ENCODE measurements at places on chromosomes 7 and 10. TPM values are rescaled to one million over a fixed set of nuclear protein-coding genes. Genes with fewer than 3 reads are reported as not detected.

Gene DUSP5
- total RNA-seq = 62.2 TPM

Gene GTF2IRD1
- total RNA-seq = 52.2 TPM

Gene CALML5
- total RNA-seq = not detected

Gene ASL
- 147 TPM for total RNA-seq

Gene CPA1
- total RNA-seq = not detected

DNA sequence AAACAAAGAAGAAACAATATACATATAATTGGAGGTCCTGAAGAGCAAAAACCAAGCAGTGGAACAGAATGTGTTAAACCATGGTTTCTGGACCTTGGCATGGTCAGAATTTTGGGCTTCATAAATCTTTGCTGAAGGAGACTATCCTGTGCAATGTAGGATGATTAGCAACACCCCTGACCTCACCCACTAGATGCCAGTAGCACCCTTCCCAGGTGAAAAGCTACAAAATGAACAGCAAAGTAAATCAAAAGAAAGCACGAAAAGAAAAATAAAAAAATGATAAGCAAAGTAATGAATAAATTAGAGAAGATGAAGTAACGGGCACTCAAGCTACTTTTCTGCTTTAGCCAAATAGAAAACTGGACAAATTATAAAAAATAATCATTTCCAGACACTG lies 19.2 kb upstream of the ZPBP start:
- DNase-seq = no peak

DNA sequence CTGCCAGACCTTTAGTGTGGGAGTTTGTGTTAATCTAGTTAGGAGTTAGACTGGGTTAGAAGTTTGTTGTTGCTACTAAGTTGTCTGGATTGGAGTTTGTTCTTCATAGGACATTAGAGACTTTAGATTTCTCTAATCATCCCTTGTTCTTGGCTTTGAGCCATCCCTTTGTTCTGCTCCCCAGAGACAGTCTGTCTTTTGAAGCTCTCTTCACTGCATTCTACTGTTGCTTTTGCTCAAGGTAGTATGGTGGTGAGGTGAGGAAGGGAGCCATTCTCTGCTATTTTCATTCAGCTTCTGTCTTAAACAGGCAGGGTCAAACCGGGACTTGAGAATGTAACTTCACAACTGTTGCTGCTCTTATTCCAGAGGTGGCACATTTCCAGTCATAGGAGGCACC lies 10.4 kb upstream of the TARP start:
- DNase-seq = no peak

DNA sequence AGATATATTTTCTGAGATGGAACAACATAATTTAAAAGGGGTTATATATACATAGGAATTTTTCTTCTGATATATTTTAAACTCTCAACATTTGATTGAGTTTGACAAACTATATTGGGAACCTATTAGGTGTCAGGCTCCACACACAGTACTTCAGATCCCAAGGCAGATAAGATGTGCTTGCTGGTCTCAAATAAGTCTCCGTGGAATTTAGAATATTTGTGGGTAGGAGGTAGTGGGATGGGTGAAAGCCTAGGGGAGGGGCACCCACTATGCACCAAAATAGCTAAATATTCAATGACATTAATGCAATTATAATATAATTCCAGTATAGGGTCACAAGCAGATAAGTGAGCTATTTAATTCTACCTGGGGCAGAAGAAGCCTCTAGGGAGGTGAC lies 81.5 kb downstream of the ARL4A start:
- DNase-seq = no peak

GRCh38 chr10:14971867-14972448 lies 12.8 kb downstream of the MEIG1 start:
- DNase-seq = peak; percentile 21

DNA sequence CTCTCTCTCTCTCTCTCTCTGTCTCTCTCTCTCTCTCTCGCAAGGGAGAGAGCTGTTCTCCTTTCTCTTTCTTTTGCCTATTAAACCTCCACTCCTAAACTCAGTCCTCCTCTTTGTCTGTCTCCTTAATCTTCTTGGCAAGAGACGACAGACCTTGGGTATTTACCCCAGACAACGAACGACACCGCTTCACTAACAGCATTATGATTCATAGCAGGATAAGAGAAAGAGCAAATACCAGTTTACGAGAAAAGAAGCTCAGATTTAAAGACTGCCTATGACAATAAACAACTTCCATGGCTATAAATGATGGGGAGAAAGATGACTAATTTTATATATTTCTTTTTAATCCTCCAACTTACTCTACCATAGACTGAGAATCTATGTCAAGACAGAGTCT lies 1396.5 kb upstream of the CELF2 start:
- no peak for DNase-seq

DNA sequence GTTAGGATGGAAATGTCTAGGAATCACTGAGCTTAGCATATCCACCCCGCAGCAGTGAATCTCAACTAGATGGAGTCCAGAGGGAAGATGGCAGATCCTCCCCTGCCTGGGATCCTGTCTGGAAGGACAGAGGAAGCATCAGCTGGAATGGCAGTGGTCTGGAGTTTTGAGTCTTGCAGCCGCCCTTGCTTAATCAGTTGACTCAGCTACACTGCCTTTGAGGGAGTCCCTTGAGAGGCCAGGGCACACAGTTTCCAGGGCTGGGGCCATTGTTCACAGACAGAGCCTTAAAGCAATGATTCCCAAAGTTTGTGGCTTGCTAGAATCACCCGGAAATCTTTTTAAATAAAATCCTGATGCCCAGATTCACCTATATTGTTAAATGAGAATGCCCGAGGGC lies 128.1 kb downstream of the NT5C2 start:
- DNase-seq = no peak
